ENCODE measurements at places on chromosomes 6 and 20.
A peak's percentile ranks its signal among the peaks of the same experiment; 100 is the strongest.

GRCh38 chr6:20034408-20034769 is 177.9 kb downstream of the MBOAT1 start:
- DNase-seq = no peak

DNA sequence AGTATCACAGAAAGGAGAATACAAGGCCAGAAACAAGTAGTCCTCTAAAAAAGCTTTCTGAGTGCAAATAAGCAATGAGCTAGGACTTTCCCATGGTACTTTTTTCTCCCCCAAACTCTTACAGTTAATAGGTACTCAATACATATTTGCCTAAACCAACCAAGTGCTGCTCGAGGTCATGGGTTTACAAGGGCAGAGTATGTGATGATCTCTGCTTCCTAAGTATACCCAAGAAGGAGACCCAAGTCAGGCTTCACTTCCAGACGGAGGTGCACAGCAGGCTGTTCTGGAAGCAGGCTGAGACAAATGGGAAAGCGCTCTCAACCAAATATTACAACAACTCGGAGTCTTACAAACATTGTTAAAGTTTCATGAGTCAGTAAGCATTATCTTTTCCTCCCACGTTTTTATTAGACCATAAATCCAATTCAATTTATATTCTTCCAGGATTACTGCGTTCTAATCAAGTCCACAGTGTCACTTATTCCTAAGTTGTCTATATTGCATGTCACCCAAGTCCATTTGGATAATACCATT is 8.1 kb downstream of the FYN start:
- DNase-seq = no peak

- DNase-seq = no peak
Measured at GRCh38 chr20:60986506-60987156, 265.4 kb upstream of the CDH4 start.

DNA sequence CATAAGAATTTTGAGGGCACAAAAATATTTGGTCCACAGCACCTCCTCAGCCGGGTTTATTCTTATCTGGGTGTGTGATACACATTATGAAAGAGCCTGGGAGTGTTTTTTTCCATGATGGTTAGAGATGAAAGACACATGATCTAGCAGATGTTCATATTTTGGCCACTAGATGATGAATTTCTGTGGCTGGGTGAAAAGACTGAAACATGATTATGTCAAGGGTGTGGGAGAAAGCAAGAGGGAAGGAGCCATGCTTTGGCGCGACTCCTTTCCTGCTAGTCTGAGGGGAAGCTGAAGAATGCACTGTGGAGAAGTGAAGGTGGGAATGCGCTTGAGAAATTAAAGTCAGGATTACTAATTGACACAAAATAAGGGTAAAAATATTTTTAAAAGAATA is 102.3 kb downstream of the SH3BGRL2 start:
- DNase-seq = no peak

DNA sequence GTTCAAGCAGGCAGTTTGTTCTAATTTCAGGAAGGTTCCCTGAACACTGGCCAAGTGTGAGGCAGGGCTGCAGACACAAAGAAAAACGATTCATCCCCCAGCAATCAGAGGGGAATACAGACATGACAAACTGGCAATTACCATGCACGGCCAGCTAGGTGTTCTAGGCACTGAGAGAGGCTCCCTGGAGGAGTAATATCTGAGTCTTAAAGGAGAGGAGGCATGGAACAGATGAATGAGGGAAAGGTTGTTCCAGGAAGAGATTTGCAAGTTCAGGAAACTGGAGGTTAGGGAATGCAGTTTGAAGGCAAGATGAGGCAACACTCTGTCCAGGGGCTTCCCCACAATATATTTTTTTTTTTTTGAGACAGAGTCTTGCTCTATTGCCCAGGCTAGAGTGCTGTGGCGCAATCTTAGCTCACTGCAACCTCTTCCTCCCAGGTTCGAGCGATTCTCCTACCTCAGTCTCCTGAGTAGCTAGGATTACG is 11.1 kb downstream of the RRAGD start:
- DNase-seq = no peak

DNA sequence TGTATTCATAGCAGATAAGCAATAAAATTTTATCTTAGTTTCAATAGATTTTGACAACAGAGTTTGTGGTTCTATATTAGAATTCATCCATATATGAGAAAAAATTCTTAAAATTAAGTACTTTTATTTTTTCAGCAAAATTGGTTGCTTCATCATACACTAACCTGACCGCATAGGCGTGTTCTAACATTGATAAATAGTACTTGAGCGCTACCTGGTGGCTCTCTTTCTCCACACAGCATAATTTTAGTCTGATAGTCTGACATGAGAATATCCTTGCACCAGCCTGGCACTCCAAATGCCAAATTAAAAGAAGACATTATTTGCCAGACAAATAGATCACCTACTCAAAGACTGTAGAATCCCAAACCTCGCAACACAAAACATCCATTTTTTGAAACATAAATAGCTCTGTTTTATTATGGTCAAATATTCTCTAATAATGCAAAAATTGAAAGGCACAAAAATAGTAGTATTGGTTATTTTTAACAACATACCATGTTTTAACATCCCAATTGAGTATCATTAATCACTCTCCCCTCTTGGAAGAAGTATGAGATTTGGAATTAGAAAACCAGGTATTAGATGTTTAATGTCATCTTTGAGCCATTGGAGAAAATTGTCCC is 33.0 kb upstream of the FILIP1 start:
- DNase-seq = peak; percentile 83

DNA sequence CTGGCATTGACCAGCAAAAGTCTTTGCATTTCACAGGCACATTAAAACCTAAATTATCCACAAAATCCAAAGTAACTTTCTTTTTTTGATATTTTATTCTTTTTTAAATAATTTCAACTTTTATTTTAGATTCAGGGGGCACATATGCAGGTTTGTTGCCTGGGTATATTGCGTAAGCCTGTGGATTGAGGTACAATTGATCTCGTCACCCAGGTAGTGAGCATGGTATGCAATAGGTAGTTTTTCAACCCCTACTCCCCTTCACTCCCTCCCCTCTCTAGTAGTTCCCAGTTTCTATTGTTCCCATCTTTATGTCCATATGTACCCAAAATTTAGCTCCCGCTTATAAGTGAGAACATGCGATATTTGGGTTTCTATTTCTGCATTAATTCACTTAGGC is 97.6 kb downstream of the CEP57L1 start:
- DNase-seq = no peak

- DNase-seq = no peak
Measured at GRCh38 chr6:3725145-3726047, 26.1 kb downstream of the PXDC1 start.

GRCh38 chr6:142771162-142771561 is 173.8 kb downstream of the HIVEP2 start:
- DNase-seq = no peak

DNA sequence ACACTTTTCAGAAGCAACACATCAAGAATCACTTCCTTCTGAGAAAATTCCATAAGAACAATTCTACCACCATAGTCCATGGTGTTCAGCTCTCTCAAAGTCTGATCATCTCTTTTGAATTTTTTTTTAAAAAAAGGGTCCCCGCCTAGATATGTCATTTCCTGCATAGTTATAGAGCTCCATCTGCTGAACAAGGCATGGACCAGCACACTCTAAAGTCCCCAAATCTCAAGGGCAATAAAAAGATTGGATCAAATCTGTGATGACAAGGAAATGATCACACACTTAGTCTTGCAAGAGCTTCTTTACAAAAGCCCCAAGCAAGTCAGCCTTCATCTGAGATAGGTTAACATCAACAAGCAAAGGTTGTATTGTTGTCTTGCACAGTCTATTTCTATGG is 100.7 kb upstream of the STMND1 start:
- DNase-seq = peak; percentile 44

DNA sequence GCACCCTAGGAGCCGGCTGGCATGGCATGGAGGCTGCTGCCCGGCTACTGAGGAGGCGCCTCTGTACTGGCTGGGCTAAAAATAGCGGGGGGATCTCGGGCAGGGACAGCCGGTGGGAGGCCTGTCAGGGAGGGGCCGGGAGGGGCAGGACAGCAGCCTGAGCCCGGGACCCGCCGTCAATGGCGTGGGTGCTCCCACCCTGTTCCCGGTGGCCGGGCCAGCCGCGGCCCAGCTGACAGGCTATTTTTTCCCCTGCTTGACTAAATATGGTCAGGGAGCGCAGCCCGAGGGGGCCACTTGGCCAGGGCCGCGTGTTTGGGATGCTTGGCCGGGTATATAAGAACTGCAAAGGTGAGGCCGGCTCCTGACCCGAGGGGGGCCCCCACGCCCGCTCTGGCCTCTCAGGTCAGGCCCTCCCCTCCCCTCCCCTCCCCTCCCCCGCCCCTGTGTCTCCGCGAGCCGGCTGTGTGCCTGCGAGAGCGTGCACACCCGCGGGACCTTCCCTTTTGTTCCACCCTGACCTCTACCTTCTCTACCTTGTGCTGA is 74.4 kb upstream of the GATA5 start:
- no peak for DNase-seq

DNA sequence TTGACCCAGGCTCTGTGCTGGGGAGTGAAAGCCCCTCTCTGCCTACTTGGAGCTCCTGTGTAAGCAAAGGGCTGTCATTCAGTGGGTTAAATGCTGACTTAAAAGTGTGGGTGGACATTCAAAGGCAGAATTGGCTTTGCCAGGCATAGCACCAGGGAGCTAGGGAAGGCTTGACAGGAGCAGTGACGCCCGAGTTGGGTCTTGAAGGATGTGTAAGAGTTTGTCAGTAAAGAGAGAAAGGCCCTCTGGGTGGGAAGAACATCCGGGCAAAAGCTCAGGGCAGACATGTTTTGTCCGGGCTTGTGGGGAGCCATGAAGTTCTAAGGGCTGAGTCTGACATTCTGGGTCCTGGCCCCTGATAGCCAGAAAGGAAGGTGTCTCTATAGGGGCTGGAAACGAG is 27.9 kb upstream of the CHMP4B start:
- no peak for DNase-seq

- no peak for DNase-seq
Measured at GRCh38 chr6:53436526-53437303, 88.0 kb upstream of the ELOVL5 start.

DNA sequence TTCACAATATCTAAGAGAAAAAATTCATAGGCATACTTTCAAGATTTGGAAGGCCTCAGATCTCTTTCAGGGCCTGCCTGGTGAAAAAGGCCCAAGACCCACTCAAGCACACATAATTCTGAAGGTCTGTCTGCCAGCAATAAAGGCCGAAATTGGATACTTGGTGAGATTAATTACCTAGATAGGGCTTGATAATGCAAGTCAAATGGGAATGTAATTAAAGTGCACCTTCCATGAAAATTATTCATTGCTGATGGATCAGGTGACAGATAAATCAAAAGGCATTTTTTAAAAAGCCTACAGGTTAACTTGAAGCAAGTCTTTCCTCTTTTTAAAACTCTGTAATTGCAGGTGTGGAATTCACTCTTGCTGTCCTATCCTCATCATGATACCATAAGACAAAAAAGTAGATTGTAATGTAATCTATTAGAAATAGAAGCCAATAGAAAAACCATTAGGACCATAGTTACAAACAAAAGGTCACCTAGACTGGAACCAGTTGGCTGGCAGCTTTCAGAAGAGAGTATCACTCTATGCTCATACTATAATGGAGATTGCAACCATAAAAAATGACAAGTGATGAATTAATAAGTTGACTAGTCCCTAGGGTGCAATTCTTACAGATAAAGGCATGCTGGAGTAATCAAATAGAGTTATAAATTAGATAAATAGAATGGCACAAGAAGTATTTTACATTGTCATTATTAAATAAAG is 77.3 kb downstream of the EPHA7 start:
- no peak for DNase-seq

DNA sequence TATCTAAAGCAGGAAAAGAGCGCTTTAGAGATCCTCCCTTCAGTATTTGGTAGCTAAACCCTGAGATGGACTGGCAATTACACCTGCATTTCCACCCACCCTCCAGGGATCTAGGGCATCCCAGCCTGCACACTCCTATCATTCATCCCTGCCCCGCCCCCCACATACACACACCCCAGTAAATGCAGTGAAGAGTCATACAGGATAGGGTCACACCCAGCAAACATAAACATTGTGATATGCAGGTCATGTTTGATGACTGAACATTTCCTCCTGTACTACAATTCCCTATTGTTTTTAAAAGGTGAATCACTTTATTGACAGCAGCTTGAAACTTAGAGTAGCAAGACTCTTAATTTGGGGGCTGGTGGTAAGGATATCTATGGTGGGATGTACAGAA is 112.9 kb downstream of the FOXO3 start:
- peak; percentile 91 for DNase-seq

- DNase-seq = no peak
Measured at GRCh38 chr6:148313488-148313887, 29.1 kb upstream of the SASH1 start.

DNA sequence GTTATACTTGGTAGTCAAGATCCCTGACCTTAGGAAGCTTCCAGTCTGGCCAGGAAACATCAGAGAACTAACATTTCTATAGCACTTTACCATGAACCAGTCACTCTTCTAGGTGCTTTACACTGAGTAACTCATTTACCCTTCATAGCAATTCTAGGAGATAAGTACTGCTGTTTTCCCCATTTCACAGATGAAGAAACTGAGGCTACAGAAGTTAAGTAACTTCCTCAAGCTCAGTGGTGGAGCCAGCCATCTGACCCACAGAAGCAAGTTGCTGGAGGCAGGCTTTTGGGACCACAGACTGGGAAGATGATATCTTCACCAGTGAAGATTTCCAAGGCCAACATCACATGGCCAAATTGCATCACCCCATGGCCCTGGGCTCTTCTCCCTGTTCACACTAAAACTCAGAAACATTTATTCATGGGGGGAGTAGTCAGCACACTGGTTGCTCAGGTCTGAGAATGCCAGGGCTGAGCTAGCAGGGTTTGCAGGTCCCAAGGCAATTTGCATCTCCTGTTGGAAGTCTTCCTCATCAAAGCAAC is 70.3 kb downstream of the UNC5CL start:
- no peak for DNase-seq

- peak; percentile 80 for DNase-seq
Measured at GRCh38 chr6:16635810-16636602, 125.3 kb downstream of the ATXN1 start.

- DNase-seq = no peak
Measured at GRCh38 chr6:52745764-52746201, 17.5 kb downstream of the GSTA2 start.

- no peak for DNase-seq
Measured at GRCh38 chr6:16659466-16660156, 101.6 kb downstream of the ATXN1 start.

DNA sequence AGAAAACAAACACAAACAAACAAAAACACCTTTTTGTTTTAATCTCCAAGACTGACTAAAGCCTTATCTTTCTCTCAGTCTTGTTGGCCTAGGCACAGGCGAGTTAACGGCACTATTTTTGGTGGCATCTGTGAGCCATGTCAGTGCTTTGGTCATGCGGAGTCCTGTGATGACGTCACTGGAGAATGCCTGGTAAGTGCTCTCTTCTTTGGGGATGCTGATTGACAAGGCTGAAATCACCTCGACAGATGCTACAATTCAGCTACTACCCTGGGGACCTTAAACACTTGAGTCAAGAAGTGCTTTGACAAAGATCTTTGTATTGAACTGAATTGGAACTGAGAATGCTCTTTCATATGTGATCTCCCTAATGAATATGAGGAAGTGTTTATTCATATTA is 384.1 kb downstream of the LAMA2 start:
- DNase-seq = no peak
